Glomerular endothelial cell (primary cell): ENCODE measurements at places on chromosomes 1 and 21. TPM values are rescaled to one million over a fixed set of nuclear protein-coding genes. Genes with fewer than 3 reads are reported as not detected.
A peak's percentile ranks its signal among the peaks of the same experiment; 100 is the strongest.

DNA sequence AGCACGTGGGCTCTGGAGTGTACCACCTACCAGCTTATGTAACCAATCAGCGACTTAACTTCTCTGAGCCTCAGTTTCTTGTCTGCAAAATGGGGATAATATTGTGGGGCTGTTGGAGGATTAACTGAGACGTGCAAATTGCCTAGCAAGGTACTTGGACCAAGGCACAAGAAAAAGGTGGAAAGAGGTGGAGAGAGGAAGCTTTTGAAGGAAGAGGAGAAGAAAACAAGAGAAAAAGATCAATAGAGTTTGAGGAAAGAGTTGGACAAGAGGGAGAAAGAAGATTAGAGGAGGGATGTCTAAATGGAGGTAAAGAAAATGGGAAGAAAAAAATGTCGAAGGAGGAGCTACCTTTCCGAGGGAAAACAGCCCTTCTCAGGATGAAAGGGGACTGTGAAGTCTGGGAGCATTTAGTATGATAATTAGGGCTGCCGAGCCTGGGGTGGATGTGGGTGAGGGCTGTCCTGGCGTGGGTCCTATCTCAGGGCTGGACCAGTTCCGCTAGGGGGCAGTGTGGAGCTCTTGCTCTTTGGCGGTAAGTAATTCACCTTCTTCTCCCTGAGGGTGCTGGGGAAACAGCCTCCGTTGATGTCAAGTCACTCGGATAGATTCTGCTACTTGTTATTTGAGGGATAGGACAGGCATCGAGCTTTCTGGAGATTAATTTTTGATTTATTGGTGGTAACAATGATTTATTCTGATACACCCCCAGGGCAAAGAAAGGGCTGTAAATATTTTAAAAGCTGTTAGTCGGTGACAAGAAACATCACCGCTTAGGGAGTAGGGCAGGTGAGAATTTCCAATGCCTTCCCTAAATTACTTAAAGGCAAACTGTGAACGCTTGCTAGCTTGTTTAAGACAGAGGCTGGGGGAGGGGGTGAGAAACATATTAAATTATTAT is 79.0 kb upstream of the NFASC start:
- DNase-seq, result peak; percentile 25

- DNase-seq, result no peak
These were observed 28.7 kb upstream of the EIF4G3 start for GRCh38 chr1:21205416-21205815.

DNA sequence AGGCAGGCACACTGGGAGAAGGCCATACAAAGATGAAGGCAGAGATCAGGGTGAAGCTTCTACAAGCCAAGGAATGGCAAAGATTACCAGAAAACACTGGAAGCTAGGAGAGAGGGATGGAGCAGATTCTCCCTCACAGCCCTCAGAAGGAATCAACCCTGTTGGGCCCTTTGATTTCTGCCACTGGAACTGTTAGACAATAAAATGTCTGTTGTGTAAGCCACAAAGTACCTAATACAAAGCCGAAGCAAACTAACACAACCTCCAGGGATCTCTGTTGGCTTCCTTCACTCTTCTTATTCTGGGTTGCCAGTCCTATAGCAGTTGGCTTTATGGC is 1.7 kb upstream of the PLA2G2A start:
- DNase-seq, result no peak

DNA sequence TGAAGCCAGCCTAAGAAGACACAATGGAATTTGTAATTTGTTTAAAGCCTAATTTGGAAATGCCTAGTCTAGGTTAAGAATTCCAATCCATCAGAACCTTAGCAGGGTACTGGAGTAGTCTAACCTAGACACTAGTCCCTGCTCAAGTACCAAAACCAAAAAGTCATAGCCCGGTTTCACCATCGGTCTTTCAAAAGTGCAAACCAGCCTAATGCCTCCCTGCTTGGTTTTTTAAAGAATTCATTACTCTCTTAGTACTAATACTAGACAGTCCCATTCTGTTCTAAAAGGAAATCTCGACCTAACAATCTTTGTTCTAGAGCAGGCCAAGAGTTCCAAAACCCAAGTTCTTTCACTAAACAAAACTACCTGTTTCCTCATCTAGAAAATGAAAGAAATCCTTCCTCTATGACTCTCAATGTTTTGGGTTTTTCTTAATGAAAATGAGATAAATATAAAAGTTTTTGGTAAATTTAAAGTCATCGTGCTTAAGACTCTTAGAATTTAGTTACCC is 2.6 kb downstream of the PUM1 start:
- no peak for DNase-seq

GRCh38 chr1:236009857-236010256 is 55.0 kb downstream of the NID1 start:
- peak; percentile 20 for DNase-seq

DNA sequence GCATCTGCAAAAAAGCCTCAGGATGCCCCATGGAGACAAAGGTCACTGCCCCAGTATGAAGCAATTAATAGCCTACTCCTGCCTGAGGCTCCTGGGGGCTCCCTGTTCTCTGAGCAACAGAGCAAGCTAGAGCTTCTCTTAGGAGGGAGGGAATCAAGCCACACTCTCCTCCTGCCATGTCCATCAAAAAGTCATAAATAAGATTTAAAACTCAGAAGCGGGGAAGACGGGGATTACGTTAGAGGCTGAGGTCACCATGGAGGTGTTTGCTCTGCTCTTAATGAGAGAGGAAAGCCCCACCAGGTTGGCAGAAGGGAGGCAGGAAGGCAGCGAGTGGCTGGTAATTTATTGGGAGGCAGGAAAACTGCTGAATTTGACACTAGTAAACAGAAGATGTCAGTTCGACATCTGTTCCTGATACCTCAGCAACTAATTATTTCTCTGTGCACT is 98.4 kb upstream of the TNR start:
- no peak for DNase-seq

DNA sequence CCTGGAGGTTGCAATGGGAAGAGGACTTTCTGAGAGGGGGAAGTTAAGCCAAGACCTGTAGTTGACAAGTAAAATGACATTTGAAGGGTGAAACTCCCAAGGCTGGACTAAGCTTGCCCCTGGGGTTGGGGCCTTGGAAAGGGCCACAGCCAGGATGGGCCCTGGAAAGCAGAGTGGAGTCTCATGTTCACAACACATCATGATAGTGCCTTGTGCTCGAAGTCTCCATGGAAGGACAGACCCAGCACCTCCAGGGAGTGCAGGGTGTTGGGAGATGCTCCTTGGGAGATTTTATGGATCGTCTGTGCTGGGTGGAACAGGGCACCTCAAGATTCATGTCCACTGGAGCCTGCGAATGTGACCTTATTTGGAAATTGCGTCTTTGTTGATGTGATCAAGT is 55.6 kb upstream of the ACTRT2 start:
- DNase-seq, result no peak

GRCh38 chr1:196577386-196577785 is 30.9 kb downstream of the KCNT2 start:
- DNase-seq, result no peak

DNA sequence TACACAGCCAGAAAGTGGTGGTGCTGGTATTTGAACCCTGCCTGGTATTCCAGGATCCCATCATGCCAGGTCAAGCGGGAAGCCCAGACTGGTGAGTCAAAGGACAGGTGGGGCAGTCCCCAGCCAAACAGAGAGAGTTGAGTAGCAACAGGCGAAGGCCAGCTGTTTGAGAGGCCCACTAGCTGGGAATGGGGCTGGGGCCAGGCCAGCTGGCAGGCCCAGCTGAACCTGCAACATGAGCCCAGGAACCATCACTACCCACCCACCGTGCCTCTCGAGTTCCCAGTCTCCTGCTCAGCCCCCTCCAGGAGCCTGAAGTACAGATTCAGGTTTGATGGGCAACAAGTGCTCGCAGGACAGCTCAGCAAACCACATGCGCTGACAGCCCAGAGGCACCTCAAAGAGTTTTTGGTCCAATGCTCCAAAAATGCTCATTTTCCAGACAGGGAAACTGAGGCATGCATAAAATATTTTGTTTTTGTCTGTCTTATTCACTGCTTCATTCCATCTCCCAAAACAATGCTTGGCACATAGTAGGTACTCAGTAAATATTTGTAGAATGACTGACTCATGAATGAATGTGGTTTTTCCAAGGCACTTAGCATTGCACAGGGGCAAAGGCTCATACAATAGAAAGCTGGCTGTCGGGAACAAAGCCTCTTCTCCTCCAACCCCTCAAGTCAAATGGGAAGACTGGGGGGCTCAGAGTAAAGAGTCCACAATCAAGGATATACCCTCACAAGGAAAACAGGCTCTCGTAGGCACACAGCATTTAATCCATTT is 42.5 kb upstream of the CLIC4 start:
- DNase-seq, result no peak

DNA sequence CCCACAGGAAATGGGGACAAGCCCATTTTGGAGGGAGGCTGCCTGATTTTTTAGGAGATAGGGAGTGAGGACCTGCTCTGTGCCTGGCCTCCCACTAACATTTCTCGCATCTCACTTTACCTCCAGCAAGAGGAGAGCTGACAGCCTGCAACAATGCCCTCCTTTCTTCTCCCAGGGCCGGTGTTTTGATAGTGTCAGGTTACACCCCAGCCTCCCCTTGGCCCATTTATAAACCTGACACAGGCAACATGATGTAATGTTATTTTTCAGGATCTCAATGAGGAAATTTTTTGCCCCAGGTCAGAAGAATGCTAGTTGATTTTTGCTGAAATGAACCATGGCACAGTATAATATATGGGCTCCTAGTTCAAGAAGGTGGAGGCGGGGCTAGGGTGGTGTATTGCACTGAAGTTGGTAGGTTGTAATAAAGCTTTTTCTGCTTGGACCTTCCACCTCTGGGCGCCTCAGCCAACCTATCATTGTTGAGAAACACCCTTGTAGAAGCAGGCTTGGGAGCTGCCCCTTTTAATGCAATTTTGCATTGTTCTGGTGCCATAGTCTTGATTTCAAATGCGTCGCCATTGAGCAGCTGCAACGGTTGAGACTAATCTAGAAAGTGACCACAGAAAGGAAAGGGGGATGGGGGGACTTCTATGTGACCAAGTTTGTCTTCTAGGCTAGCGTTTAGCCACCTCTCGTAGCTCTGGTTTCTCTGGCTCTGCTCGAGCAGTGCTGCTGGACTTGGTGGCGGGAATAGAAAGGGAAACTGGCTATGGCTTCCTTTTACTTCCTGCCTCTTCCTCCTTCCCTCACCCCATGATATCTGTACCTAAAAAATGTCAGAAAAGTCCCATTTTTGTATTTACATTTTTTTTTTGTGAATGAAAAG is 53.0 kb downstream of the PBX1 start:
- DNase-seq, result peak; percentile 12

DNA sequence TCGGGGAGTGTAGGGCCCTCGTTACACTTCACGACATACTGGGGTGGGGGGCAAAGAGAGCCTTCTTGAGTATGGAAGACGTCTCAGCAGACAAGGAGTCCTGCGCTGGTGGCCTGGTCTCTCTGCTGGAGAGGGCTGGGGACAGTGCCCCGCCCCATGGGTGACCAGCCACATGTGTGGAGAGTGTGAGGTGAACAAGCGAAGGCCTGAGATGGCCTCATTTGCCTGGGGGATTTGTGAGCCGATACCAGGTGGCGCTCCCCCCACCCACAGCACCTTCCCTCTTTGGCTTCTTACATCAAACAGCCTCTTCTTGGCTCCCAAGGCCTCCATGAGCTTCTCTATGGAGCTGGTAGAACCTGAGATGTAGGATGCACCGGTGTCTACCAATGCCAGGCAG is 4.0 kb upstream of the ETNK2 start:
- DNase-seq, result no peak

DNA sequence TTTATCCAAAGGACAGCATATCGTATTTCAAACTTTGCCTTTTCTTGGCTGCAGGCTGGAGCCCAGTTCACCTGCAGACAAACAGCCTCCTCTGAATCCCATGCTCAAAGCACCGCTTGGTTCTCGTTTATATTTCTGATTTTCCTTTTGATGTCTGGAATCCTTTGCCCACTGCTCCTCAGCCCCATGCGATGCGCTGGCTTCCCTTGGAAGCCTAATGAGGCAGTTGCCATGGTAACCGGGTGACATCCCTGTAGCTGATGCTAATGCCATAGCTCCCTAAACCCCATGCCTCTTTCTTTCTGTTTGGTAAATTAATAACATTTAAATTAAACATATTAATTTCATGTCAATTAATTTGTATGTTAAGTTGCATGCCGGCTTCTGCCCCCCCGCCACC is 327.1 kb downstream of the PRDM2 start:
- DNase-seq, result no peak

- no peak for DNase-seq
These were observed 194.8 kb downstream of the LMO4 start for GRCh38 chr1:87523466-87523865.

GRCh38 chr1:58724483-58724882 is 24.6 kb upstream of the MYSM1 start:
- DNase-seq, result no peak

DNA sequence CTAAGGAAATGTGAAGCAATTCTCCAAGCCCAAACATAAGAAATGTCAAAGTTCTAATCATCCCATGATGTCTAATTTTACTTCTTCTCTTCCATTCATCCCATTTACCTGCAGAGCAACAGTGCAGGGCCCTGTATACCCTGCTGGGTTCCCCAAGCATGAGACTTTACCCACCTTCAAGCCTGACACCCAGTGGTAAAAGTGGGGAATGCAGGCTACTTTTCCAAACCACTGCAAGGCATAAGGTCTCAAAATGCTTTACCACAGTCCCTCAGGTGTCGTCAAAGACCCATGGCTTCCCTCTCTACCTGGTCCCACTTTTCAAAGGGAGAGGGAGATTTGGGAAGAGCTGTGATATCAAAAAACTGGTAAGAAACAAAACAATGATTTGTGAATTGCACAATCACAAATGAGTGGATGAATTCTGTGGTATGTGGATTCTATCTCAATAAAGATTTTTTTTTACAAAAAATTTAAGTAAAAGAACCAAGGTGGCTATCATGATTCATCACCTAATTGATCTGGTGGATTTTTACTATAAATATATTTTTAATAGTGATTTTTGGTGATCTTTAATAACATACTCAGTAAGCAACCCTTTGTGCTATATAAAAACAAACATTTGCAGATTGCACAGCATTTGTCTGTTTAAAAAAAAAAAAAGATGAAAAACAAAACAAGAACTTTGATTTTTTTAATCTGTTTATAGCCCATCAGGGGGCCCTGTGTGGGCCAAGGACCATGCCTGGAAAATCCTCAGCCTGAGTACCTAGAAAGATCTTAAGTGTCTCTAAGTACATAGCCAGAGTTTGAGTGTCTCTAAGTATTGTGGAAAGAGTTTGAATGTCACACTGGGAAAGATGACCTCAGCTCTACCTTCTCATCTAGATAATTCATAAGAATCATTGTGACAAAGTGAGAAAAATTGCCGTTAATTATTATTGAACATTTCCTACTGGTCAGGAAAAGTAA is 73.1 kb upstream of the GJB5 start:
- DNase-seq, result no peak

- DNase-seq, result no peak
These were observed 22.0 kb downstream of the INAVA start for GRCh38 chr1:200916681-200917080.

The NPHS2 gene
- not detected in 2 replicates for total RNA-seq

The RAP1GAP gene
- total RNA-seq, result 0.82 TPM in 1 of 2 replicates, not detected in the other

The HTR6 gene
- total RNA-seq, result not detected in 2 replicates

The S100A3 gene
- total RNA-seq, result 6.8 and 6.9 TPM in 2 replicates

The KCNE2 gene
- total RNA-seq, result not detected in 2 replicates

The CACNA1S gene
- not detected in 2 replicates for total RNA-seq

The LAX1 gene
- 0.12 TPM in 1 of 2 replicates, not detected in the other for total RNA-seq

The XKR8 gene
- total RNA-seq, result 11.1 and 14.5 TPM in 2 replicates

The OLIG1 gene
- total RNA-seq, result not detected in 2 replicates

The S100A1 gene
- total RNA-seq, result not detected in 2 replicates

The DNAJC16 gene
- total RNA-seq, result 20.7 and 31.2 TPM in 2 replicates

The TGFB2 gene
- total RNA-seq, result 16.9 and 48.7 TPM in 2 replicates

The NCDN gene
- total RNA-seq, result 23.4 and 28.5 TPM in 2 replicates
